Skin of body (tissue), 3 donors: ENCODE measurements at places on chromosomes 13 and 19. TPM values are rescaled to one million over a fixed set of nuclear protein-coding genes. Genes with fewer than 3 reads are reported as not detected.

GRCh38 chr13:30415430-30416030, 6.8 kb upstream of the UBE2L5 start:
- peak; percentile 69 for DNase-seq

- DNase-seq: no peak
Observed at GRCh38 chr13:22837980-22838647, 342.7 kb upstream of the SGCG start.

GRCh38 chr19:57712222-57712621, 3.2 kb upstream of the ZNF154 start:
- no peak for DNase-seq

DNA sequence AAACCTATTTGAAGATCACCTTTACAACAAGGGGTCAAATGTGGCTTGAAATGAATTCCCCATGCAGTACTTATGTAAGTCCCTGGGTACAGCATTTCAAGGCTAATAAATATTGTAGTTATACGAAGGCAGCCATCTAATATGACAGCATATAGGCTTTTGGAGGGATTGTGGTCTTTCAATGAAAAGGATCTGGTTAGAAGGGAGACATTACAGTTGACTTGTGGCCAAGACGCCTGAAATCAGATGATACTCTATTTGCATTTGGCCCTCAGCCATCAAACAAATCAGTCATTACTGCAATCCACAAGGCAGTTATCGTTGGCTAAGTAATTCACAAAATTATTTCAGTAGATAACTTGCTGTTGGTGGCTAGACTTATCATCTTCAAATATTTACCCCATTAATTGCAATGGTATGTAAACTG, 242.7 kb downstream of the DCLK1 start:
- peak; percentile 11 for DNase-seq

Gene MZT1
- 9.9 TPM for total RNA-seq

Gene ERICH6B
- not detected for total RNA-seq

Gene ZNF536
- total RNA-seq: 8.9 TPM

Gene LILRA1
- total RNA-seq: not detected

Gene CBY2
- not detected for total RNA-seq

Gene ZNF626
- total RNA-seq: 20.5 TPM
